BJ (cell line): ENCODE measurements at places on chromosomes 5 and 9. TPM values are rescaled to one million over a fixed set of nuclear protein-coding genes. Genes with fewer than 3 reads are reported as not detected.

DNA sequence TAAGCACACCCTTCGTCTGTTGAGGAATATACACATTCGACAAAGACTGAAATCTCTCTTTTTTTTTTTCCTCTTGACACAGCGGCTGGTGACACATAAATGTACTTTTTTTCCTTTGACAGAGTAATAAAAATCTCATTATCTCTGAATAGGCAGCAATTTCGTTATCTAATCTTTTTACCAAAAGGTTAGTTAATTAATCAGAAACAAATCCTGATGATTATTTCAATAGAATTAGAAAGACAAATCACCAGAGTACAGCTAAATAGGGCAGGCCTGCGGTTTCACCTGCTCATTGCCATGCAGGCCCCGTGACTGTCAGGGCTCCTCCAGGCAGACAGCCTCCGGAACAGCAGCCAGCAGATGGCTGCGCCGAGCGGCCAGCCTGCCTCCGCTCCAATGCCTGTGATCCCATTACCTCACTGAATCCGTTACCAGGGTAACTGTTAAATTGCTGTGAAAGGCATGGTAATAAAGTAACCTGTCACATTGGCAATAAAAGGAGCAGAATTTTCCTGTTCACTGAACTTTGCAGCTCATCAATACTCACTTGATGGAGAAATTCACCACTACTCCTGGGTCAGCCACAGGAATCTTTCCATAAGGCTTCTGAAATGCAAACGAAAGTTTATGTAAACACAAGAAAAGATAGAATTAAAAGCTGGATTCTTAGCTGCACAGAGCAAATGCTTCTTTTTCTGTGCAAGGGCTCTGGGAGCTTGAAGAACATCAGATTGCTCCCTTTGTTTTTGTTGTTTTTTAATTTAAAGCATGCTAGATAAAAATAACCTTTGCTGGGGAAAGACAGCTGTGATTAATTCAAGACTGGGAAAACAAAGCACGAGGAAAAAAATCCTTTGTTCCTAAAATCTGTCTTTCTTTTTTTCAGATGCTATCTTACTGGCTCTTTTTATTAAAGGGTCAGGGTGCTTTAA, 666.4 kb upstream of the ZNF608 start:
- no peak for DNase-seq

- no peak for DNase-seq
Observed at GRCh38 chr9:3830291-3830690, 304.5 kb upstream of the RFX3 start.

DNA sequence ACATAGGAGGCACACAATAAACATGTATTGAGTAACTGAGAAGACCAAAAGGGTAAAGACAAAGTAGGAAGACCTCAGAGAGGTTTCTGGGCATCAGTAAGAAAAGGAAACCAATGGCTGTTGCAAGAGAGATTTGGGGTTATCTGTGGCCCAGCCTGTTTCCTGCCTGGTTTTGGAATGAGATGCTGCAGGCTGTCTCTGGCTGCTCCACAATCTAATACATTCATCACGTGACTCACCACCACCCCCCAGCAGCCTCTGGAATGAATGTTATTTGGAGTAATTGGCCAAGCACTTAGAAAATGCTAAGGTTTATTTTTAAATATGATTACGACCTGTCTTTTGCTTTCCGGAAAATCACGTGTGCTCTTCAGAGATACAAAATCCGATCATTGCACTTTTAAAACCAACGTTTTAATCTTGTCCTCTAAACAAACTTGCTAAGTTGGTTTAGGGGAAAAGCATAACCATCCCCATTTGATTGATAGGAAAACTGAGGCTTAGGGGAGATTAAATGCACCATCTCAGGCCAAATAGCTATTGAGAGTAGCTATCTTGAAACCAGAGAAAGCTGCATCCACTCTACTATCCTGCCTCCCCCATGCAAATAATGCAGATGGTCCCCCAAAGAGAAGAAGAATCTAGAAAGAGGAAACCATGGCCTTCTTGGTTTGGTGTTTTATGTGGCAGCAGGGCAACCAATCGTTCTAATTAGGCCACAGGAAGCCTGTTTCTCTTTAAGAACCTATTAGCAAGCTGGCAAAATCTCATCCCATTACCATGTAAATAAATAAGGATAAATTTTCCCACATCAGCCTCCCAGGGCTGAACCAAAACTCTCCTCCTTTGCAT, 151.8 kb upstream of the ADRA1B start:
- peak; percentile 84 for DNase-seq

DNA sequence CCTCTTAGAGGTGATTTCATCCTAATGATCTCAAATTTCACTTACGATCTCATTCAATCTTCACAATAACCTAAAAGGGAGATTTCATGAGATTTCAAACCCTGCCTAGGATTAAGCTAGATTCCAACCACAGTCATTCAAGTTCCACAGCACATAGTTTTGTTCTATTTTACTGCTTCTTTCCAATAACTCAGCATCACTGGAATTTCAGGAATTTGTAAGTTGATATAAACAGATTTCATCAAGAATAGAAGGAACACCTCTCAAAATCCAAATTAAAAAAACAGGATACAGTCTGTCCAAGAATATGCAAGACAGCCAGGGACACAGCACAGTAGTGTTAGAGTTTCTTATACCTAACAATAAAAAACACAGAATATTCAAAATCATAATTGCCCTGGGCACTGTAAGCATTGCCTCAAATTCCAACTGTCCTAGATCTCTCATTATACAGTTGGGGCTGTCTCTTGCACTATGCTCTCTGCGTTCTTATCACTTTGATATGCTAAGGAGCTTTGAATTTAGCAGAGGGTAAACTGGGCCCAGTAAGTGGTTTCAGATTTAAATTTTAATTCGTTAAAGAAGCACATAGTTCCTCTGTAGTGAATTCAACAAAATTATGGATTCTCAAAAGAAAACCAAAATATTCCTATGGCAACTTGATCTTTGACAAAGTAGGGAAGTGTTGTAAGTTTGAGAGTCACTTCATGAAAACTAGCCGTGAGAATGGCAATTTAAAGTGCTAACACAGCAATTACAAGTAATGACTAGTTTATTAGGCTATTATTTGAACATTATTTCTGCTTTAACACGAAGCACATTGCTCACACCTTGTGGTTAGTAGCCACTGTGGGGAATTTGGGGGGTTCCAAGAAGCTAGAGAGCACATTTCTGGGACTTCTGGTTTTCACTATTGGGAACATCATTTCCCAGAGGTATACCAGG, 478.6 kb upstream of the C9orf72 start:
- DNase-seq = peak; percentile 44

- DNase-seq = no peak
Observed at GRCh38 chr5:66542711-66543110, 53.5 kb upstream of the MAST4 start.

DNA sequence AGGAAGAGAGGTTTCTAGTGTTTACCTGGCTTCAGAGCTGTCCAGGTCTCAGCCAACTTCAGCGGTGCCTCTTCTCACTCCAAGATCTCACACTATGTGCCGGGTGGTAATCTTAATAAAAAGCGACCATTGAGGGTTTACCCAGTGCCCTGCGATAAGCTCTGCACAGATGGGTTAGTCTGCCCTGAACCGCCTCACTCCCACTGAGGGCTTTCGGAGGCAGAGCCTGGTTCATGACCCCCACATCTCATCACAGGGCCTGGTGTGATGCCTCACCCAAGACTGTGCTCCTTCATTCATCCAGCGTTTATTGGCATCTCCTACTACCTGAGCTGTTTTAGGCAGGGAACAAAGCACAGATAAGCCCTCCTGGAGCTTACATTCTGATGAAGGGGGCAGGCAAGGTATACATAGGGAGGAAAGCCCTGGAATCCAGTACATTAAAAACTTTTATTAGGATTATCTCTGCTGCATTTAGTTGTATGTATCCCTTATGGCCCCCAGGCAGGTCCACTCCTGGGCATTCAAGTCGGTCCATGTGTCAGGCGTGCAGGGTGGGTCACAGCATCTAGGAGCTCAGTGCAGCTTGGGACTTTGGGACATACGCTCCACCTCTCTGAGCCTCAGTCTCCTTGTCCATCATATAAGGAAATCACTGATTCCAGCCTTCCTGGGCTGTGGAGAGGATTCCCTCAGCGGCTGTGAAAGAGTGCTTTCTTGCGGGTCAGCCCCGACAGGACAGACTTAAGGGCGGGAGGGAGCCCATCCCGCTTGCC, 613 bp upstream of the COL15A1 start:
- no peak for DNase-seq

GRCh38 chr9:23717505-23717904, 108.5 kb downstream of the ELAVL2 start:
- no peak for DNase-seq

The BAAT gene
- polyA plus RNA-seq = 0.04 TPM in 1 of 2 replicates, not detected in the other

GRCh38 chr5:2382776-2383697, 368.4 kb downstream of the IRX2 start:
- no peak for DNase-seq

DNA sequence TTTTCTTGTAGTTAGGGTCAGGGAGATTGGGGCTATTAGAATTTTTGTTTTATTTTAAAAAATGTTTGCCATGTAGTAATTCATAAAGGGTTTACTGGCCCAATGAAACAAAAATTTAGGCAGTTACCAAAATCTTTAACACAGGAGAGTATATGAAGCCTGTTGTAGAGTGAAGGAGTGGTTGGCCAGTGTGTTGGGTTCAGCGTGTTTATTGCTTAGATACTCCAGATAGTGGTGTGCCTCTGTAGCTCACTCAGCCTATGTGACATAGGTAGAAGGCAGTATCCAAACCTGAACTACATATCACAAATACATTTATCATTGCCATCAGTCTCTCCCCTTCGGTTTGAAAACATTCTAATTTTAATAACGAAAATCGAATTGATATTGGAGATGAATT, 1.2 kb downstream of the TEK start:
- DNase-seq = no peak

The ZNF618 gene
- 4.0 and 5.4 TPM in 2 replicates for polyA plus RNA-seq

The SPRY4 gene
- 7.2 and 13.0 TPM in 2 replicates for polyA plus RNA-seq

GRCh38 chr9:136795000-136795348, 1.2 kb upstream of the CCDC183 start:
- DNase-seq = no peak

DNA sequence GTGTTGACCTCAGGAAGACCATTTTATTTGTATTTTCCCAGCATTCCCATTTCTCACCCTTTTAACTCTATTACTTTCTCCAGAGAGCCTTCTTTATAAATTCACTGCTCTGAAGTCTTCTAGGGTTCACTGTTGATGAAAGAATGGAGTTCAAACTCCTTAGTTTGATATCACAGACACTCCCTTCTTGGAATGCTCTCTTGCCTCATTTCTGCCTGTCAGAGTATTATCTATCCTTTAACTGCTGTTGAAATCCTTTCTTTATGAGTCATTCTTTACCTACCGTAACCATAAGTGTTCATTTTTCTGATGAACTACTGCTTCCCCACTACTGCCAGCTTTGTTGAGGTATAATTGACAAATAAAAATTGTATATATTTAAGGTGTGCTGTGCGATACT, 4.3 kb downstream of the RIC1 start:
- DNase-seq = no peak

GRCh38 chr9:89523948-89524347, 26.0 kb upstream of the SEMA4D start:
- no peak for DNase-seq

DNA sequence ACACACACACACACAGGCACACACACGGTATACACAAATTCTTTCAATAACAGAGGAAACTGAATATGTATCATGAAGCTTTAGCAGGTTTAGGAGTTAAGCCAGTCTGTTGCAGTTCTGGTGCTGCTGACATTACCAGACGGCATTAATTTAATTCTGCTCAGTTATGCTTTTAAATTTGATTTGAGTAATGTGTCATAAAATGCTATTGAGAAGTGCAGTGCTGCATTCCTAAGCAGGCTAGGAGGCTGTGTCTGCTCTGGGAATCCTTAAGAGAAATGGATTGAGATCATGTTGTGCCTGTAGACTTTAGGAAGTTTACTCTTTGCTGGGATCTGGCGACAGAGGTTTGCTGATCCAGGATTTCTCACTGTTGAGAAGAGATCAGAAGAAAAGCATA, 733.8 kb downstream of the BRINP1 start:
- DNase-seq = no peak

The GRXCR2 gene
- polyA plus RNA-seq = not detected in 2 replicates

The CDO1 gene
- polyA plus RNA-seq = 1.8 and 2.0 TPM in 2 replicates
